ENCODE measurements at places on chromosomes 1 and 21.

DNA sequence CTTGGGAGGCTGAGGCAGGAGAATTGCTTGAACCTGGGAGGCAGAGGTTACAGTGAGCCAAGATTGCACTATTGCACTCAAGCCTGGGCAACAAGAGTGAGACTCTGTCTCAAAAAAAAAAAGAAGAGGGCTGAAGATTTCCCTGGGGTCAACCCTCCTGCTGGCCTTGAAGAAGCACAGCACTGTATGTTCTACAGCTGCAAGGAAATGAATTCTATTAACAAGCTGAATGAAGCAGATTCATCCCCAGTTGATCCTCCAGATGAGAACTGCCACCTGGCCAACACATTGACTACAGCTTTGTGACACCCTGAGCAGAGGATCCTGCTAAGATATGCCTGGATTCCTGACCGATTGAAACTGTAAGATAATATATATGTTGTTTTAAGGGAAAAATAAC is 129.5 kb downstream of the ADSS2 start:
- DNase-seq: no peak

GRCh38 chr1:13888351-13888986 is 188.5 kb downstream of the PRDM2 start:
- DNase-seq: no peak

- peak; percentile 35 for DNase-seq
Measured at GRCh38 chr21:42010507-42011495, 641 bp upstream of the ZBTB21 start.

DNA sequence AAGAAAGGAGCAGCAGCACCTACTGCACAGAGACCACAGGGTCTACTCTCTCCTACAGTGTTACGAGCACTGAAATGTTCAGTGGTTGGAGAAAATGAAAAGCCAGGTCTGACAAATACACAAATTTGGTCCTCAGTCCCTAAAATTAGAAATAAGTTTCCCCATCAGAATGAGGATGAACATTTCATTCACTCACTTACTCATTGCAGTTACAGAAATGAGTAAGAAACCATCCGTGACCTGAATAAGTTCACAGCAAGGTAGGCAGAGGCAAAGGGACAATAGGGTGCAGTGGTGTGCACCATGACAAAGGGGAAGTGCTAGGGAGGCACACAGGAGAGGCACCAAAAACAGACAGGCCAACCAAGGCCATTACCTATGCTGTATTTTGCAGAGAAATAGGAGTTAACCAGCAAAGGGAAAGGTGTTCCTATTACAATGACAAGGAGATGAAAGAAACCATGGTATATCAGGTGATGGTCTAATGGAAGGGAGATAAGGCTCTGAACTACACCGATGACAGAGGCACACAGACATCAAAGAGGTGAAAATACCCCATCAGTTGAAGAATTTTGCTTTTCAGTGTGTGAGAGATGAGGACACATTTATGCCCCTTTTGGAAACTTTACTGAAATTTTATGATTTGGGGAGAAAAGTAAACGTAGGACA is 29.4 kb downstream of the VAV3 start:
- DNase-seq: peak; percentile 29

GRCh38 chr1:63705078-63705477 is 68.7 kb upstream of the ROR1 start:
- DNase-seq: no peak

DNA sequence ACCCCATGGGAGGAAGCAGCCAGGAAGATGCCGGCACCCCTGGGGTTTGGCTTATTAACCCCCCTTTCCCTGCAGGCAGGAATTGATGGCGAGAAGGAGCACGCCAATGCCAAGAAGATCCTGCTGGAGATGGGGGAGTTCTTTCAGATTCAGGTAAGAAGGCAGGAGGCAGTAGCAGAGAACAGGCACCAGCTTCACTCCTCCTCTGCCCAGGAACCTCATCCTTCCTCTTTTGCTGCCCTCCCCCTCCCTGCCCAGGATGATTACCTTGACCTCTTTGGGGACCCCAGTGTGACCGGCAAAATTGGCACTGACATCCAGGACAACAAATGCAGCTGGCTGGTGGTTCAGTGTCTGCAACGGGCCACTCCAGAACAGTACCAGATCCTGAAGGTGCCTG is 1.2 kb upstream of the RUSC1 start:
- DNase-seq: no peak
